ENCODE measurements at places on chromosomes 1 and 21.

DNA sequence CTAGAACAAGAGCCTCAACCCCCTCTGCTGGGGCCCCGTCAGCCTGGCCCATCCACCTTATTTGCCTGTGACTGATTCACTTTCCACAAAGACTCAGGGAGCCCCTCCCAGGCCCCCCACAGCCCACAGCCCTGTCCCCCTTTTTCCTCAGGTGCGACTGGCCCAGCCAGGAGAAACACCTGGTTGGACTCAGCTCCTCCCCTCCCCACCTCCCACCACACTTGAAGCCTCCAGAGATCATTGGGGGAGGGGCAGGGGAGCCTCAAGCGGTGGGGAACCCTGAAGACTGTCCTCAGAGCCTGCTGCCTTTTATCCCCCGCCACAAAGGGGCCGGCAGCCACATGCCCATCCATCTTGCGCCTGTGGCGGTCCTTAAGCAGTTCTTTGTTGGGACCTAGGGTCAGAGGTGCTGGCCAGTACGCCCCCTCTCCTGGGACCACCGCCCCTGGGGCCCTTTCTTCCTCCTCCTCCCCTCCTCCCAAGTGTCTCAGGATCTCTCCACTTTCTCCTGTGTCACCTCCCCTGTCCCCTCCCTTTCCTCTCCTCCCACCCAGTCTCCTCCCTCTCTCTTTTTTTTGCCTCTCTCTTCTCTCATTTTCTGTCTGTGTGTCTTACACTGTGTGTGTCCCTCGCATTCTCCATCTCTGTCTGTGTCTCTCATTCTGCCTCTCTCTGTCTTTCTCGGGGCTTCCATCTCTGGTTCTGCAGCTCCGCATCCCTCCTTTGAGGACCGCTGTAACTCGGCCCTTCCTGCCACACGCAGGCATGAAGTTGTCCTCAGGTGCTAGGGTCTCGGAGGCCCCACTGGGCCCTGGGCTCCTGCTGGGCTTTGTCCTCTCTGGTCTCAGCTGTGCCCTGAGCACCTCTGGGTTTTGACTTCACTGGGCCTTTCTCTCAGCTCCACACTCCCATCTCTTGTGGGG is 12.2 kb downstream of the CRABP2 start:
- DNase-seq: no peak

GRCh38 chr21:45332415-45332814 is 44.7 kb upstream of the POFUT2 start:
- DNase-seq: no peak

GRCh38 chr1:110060034-110060661 is 10.3 kb downstream of the ALX3 start:
- DNase-seq: peak; percentile 37

DNA sequence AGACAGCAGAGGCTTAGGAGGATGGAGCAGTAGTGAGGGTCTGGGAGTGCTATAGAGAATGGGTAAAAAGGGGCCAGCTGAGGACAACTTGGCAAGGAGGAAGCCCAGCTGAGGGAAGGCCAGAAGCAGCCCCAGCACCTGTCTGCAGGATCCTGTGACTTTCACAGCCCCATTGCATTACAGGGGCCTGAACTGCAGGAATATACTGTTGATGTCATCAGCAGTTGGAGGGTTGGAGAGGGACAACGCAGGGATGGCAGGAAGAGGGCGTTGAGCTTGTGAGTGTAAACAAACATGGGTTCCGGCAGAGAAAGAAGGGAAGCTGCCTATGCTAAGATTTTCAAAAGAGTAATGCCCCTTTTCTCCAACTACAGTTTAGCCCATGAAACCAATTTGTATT is 628.5 kb downstream of the SMYD3 start:
- DNase-seq: no peak

DNA sequence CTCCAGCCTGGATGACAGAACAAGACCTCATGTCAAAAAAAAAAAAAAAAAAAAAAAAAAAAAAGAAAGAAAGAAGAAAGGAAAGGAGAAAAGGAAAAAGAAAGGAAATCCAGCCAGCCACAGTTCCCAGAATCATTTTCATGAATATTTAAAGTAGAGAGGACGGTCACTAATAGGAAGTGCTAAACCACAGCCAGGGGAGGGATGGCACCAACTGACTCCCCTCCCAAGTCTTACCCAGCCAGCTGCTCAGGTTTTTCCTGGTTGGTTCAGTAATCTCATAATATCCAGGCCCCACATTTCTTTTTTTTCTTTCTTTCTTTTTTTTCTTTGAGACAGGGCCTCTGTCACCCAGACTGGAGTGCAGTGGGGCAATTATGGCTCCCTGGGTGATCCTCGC is 63.9 kb upstream of the AK4 start:
- no peak for DNase-seq

DNA sequence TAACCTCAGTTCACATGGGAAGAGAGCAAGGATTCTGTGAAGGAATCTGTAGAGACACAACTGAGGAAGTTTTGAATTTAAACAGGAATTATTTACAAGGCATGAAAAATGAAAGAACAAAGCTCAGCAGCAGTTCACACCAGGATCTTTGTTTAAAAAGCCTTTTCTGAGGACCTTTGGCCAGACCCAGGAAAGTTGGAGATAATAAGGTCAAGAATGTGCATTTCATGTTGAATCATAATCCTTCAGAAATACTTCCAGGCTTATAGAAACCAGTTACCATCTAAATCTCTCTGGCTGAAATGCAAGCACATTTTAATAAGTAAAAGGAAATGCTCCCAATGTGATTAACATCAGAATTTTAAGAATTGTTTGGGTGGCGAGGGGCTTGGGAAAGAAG is 2.7 kb downstream of the CLIC6 start:
- no peak for DNase-seq

- no peak for DNase-seq
These were observed 1.6 kb upstream of the CLIC4 start for GRCh38 chr1:24743404-24744211.

GRCh38 chr1:211737115-211738035 is 62.0 kb upstream of the NEK2 start:
- no peak for DNase-seq

GRCh38 chr1:189675712-189676244 is 801.9 kb downstream of the BRINP3 start:
- no peak for DNase-seq

GRCh38 chr21:45014747-45015468 is 59.5 kb upstream of the ADARB1 start:
- DNase-seq: no peak

GRCh38 chr1:66705110-66705509 is 47.1 kb upstream of the DYNLT5 start:
- DNase-seq: no peak
